ENCODE measurements at places on chromosomes 11 and 22.

DNA sequence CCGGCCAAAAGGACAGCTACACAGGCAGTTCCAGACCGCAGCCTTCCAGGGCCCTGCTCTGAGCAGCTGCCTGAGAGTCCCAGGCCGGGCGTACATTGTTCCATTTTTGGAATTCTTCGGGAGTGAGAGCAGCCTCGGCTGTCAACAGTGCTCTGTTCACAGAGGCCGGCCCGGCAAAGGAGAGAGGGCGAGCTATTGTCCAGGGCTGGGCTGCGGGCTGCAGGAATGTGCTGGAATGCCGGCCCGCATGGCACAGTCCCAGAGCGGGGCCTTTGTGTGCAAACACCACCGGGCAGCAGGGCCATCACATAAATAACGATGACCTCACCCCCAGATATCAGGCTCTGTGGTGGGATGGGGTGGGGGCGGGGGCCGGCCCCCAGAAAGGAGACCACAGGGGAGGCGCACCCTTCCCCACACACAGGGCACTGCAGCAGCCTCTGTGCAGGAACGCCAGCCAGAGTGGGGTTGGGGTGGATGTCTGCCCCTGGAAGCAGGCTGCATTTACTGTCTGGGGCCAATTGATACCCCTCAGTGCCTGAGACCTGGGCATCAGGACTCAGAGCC lies 15.8 kb downstream of the LINC01488 start:
- DNase-seq = peak; percentile 63

- DNase-seq = no peak
Observed at GRCh38 chr11:13876423-13876822, 86.1 kb upstream of the SPON1 start.

DNA sequence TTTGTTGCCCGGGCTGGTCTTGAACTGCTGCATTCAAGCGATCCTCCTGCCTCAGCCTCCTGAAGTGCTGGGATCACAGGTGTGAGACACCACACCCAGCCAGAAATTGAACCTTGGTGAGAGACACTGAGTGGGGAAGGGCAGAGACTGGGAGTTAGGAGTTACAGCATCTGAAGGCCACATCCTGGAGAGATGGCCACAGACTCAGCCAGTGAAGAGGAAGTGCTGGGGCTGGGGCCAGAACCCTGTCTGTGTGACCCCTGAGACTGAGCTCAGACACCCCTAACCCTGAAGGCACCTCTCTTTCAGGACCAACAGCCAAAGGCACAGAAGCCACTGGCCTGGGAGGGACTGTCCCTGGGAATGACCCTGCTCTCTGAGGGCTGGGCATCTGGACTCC lies 33.8 kb downstream of the TXN2 start:
- no peak for DNase-seq

GRCh38 chr11:46612326-46612725 lies 4.7 kb downstream of the HARBI1 start:
- DNase-seq = no peak

All from epithelial cell of proximal tubule (primary cell).